Suprapubic skin (tissue), 4 donors: ENCODE measurements at places on chromosomes 6 and 20.
A peak's percentile ranks its signal among the peaks of the same experiment; 100 is the strongest.

DNA sequence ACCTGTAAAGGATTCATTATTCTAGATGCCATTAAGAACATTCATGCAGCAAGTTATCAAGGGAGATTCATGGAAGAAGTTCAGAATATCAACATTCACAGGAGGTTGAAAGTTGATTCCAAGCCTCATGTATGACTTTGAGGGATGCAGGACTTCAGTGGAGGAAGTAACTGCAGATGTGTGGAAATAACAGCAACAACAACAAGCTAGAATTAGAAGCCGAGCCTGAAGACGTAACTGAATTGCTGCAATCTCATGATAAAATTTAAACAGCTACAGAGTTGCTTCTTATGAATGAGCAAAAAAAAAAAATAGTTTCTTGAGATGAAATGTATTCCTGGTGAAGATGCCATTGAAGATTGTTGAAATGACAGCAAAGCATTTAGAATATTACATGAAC is 73.3 kb upstream of the NXT1 start:
- no peak for DNase-seq

DNA sequence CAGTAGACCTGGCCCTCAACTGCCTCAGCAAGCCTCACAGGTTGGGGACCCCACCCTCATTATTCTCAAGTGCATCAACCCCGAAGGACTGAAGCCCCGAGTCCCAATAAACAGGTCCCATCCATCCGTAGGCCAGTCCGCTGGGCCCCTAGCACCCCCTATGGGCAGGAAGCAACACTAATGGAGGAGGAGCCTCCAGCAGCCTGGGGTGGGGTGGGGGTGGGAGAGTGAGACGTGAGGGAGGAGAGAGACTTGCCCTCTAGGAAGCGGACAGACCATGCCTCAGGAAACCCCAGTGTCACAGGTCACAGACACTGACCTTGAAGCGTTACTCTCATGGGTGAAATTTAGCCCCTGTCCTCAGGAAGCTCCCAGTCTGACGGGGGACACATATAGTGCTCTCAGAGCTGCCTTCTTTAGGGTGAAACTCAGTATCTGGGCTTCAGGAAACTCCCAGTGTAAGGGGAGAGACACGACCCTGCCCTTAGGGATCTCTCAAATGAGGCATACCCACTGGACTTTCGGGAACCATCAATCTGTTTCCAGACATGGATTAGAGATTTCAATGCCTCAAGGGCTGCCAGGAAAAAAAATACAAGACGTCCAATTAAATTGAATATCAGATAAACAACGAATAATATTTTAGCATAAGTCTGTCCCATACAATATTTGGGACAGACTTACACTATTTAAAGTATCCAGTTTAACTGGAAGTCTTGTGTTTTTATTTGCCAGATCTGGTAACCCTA is 125.8 kb downstream of the MRPL14 start:
- no peak for DNase-seq

GRCh38 chr6:159865226-159865920 is 25.4 kb upstream of the MAS1 start:
- peak; percentile 41 for DNase-seq

DNA sequence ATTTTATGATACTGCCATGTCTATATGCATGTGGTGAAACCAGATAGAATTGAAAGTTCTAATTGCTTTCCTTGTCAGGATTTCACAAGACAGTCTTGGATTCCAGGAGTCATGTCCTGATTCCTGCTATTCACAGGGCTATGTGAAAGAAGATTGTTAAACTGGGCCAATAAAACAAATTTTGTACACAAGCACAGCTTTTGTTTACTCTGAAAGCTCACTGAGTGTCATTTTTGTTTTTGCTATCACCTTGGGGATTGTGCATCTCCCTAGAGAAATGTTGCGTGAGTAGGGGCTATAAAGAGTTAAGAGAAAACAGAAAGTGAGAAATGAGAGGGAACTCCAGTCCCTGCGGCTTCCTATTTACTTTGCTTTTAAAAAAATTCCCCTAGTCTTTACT is 627.5 kb downstream of the PKHD1 start:
- DNase-seq = no peak

DNA sequence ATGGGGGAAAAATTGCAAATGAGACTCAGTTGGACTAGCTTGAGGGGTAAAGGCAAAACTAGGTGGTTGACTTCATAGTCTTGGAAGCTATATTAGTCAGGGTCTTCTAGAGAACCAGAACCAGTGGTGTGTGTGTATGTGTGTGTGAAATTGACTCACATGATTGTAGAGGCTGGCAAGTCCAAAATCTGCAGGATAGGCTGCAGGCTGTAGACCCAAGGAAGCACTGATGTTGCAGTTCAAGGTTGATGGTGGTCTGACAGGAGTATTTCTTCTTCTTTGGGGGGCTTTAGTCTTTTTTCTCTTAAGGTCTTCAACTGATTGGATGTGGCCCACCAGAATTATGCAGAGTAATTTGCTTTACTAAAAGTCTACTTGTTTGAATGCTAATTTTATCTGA is 217.4 kb downstream of the MANEA start:
- no peak for DNase-seq

DNA sequence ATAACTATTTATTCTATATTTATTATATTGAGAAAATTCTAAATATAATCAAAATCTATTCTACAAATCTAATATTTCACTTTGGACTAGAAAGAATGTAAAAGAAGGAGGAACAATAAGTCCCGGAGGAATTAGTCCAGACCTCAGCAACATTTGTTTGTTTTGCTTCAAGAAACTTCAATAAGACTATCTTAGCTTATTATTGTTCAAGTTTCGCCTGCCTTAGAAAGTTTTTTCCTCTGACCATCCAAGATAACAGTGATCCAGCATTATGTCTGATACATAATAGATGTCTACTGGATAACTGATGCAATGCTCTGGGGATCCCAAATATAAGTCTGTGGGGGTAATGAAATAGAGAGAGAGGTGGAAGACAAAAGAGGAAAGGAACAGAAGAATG is 28.7 kb upstream of the NT5E start:
- no peak for DNase-seq

- DNase-seq = peak; percentile 97
These were observed at the start of gene DSTN for GRCh38 chr20:17569616-17570346. Gene DSTN (plus strand): TSS chr20:17570075. CDS start chr20:17570209, 134 bp downstream.

DNA sequence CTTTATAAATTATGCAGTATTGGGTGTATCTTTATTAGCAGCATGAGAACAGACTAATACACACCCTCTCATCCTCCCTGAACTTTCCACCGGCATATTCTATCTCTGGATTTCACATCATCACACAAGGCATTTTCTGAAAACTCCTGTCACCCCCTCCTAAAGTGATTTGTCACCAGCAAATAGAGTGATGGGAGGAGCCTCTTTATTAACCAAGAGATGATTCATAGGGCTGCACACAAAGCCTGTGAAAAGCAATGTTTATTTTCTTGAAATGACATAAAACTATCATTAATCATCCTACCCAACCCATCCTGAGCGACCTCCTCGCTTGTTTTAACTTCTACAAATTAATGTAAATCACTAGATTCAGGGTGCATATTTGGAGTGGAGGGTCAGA is 394.7 kb upstream of the SULF2 start:
- DNase-seq = no peak

- no peak for DNase-seq
These were observed 21.1 kb downstream of the AHCY start for GRCh38 chr20:34282041-34282440.

DNA sequence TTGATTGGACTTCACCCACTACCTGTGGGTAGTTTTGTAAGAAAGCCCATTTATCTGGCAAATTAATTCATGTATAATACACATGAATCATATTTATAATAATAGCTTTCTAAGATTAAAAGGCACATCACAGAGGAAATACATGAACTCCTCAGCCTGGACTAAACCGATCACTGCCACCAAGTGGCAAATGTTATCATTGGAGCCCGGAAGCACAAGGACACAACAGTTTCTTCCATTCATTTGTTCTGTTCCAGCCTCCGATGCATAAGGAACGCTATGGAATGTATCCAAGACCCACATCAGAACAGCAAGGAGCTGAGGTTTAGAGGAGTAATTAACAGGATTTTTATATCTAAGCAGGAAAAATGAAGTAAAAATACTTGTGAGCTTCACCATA is 13.9 kb upstream of the IPCEF1 start:
- no peak for DNase-seq

- no peak for DNase-seq
These were observed 8.8 kb downstream of the CDH4 start for GRCh38 chr20:61260905-61261304.

DNA sequence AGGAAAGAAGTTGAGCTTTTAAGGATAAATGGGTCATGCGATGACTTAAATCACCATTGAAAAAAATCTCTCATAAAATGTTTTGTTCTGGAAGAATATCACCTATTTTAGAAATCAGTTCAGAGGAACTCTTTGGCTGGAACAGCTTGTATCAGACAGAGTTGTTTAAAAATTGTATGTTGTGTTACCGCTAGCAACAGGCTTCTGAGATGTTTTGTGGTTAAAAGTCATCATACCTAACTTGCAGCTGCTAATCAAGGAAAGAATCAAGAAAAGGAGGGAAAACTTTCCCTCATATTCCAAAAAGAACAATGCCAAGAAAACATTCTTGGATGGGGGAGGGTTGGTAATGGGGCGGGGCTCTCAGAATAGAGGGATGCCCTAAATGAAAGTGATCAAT is 220.7 kb upstream of the CITED2 start:
- DNase-seq = no peak

DNA sequence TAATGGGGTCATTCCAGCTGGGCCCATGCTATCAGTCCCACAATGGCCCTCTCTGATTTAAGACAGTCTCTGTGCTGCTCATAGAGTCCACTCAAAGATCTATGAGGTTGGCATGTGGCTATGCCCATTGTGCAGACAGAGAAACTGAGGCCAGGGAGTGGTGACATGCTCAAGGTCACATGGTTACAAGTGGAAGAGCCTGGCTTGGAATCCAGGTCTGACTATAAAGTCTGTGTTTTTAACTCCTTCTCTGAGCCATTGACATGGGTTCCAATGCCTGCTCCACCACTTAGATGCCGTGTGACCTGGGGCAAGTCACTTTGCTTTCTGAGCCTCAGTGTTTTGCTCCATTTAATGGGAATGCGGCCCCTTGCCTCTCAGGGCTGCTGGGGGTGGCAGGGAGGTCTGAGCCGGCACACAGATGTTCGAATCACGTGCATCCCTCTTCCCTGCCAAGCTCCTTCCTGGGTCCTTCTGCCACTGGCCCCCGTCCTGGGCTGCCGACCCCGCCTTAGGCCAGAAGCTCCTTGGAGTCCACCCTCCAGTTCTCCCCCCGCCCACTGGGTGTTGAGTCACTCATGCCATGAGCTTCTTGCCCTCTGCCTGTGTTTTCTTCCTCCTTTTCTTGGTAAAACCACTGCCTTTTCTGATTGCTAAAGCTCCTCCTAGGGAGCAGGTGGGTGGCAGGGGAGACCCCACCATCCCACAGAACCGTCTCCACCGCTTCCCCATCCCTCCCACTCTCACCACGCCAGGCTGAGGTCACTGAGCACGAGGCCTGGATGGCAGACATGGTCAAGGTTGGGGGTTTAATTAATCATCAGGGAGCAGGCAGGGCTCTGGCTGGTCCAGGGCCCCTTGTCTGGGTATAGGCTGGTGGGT is 35.7 kb downstream of the CEBPB start:
- peak; percentile 91 for DNase-seq

DNA sequence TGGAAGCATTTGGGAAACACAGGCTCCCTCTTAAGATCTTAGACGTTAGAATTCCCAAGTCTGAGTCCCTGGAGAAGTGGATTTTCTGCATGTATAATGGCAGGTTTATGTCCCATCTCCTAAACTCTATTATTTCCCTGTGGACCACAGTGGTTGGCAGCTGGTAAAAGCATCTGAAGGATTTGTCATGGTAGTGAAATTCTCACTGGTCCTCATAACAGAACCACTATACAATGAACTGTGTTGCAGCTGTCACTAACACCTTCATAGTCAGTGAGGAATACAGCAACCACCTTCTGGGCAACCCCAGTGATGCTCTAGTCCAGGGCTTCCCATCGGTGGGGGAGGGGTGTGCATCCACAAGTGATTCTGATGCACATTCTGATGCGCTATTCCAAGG is 396.9 kb downstream of the ZFAND3 start:
- DNase-seq = no peak

GRCh38 chr6:5998711-5999687 is 7.7 kb downstream of the NRN1 start:
- DNase-seq = peak; percentile 85

DNA sequence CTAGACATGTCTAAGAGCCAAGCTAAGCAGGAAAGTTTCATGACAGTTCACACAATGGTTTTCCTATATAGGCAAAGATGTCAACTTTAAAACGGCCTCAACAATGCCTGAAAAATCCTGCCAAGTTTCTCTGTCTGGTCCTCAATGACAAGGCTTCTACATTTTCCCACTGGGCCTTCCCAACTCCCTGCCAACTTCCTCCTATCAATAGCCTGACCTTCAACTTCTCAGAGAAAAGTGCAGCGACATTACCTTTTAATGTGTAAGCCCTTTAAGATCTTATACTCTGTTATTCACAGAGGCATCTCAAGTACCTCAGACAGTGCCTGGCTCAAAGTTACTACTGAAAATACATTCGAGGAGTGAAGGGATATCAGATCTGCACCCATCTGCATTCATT is 56.2 kb upstream of the BTBD3 start:
- no peak for DNase-seq

DNA sequence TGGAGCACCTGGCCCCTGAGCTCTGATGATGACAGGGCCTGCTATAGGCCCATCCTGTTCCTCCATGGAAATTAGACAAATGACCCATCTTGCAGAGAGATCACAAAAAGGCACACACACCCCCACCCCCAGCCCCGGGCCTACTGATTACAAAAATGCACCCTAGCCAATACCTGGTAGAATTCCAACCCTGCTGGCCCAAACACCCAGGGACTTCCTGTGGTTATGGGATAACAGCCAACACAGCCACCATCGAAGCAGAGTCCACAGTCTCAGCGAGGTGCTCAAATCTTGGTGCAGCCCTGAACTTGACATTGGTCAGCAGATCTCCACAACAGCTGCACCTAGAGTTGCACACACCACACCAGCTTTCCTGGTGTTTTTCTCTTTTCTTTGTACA is 17.0 kb downstream of the NCR2 start:
- no peak for DNase-seq

GRCh38 chr6:100112855-100113508 is 119.0 kb upstream of the MCHR2 start:
- no peak for DNase-seq

GRCh38 chr20:9131841-9132240 is 63.0 kb downstream of the PLCB4 start:
- DNase-seq = no peak

DNA sequence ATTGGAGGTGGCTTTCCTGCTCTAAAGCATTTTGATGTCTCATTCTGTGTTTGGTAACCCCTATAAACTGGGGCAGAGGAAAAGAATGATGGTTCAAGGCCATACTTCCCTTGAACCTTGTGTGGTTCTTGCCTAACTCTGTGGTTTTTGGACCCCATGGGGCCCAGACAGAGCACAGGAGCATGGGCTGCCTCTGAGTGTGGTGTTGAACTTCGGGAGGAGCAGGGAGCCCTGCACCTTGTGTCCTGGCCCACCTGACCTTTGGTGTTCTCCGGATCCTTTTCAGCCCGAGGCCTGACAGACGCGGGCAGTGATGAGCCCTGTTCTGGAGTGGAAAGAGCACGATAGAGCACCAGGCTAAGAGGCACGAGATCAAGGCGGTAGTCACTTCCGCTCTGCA is 18.8 kb downstream of the TMEM74B start:
- DNase-seq = no peak

- DNase-seq = no peak
These were observed 21.8 kb downstream of the TCFL5 start for GRCh38 chr20:62839816-62840215.

GRCh38 chr6:56445818-56446217 is 196.9 kb downstream of the DST start:
- no peak for DNase-seq
